MCF 10A (cell line): ENCODE measurements at places on chromosomes 7 and 10. TPM values are rescaled to one million over a fixed set of nuclear protein-coding genes. Genes with fewer than 3 reads are reported as not detected.

- H3K27ac ChIP-seq, result no peak overlapping the region
- H3K4me3 ChIP-seq, result no peak overlapping the region
- H3K4me1 ChIP-seq, result peaks cover 8% of the 10 kb centered on the region
- H3K27me3 ChIP-seq, result no peaks in the 10 kb centered on the region
- DNase-seq, result no peak
These were observed 78.0 kb upstream of the ADRB1 start for GRCh38 chr10:113965683-113966082.

OGDHL gene
- 0.22 and 0.28 TPM in 2 replicates for total RNA-seq

RAB11FIP2 gene
- total RNA-seq, result 23.9 and 27.1 TPM in 2 replicates

AKR1C8 gene
- total RNA-seq, result 0.27 TPM in 1 of 2 replicates, not detected in the other

CYP2E1 gene
- total RNA-seq, result not detected in 2 replicates

VAX1 gene
- total RNA-seq, result not detected in 2 replicates

NUTM2D gene
- 2.0 and 2.3 TPM in 2 replicates for total RNA-seq

GRCh38 chr10:92742331-92743228 is 52.8 kb downstream of the HHEX start:
- no peaks in the 10 kb centered on the region for H3K4me1 ChIP-seq
- no peak overlapping the region for H3K4me3 ChIP-seq
- DNase-seq, result no peak
- H3K27me3 ChIP-seq, result peaks cover 30% of the 10 kb centered on the region
- no peak overlapping the region for H3K27ac ChIP-seq
- H3K36me3 ChIP-seq, result no peaks in the 10 kb centered on the region

CDK14 gene
- total RNA-seq, result 21.2 and 32.0 TPM in 2 replicates

DNA sequence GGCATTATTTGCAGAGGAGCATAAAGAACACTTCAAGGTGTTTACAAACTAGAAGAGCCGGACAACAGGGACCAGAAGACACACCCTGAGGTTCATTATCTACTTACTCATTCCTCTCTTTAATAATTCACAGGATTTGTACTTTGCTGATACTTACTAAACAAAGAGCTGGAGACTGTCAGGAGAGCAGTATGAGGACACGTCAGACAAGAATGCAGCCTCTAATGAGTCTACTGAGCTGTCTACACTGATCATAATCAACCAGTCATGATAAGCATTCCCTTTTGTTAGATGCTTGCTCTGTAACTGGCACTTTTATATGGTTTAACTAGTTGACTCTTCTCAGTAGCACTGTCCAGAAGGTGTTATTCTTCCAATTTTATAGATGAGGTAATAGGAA is 243.3 kb upstream of the CDC14C start:
- no peak for DNase-seq
- H3K4me3 ChIP-seq, result no peak overlapping the region
- no peaks in the 10 kb centered on the region for H3K36me3 ChIP-seq

DNA sequence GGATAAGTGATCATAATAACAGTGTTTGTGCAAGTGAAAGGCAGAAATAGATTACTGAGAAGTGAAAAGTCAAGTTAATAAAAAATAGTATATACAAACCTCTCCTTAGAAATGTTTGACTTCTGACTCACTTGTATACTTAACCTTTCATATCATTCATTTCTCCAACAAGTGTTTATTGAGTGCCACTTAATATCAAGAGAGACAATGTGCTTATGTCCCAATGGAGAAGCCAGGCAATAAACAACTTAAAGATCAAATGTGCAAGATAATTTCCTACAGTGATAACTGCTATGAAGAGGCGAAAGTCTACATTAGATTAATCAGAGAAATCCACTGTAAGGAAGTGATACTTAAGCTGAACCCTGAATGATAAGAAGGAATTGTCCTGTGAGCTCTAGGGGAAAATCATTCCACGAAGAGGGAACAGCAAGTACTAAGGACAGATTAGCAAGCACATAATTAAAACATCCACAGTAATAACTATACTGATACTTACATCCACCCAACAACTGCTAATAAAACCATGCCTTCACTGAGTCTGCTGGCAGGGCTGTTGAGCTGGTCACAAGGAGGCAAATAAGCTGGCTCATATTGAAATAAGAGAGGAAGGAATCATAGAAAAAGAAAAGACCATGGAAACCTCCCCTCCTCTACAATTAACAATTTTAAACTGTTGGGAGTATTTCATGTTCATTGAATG is 203.5 kb downstream of the CTNNA3 start:
- H3K4me3 ChIP-seq, result no peak overlapping the region
- no peaks in the 10 kb centered on the region for H3K4me1 ChIP-seq
- peaks cover 4% of the 10 kb centered on the region for H3K27me3 ChIP-seq
- DNase-seq, result no peak

GRCh38 chr10:50464004-50464409 is 159.7 kb downstream of the SGMS1 start:
- no peaks in the 10 kb centered on the region for H3K4me1 ChIP-seq
- H3K27me3 ChIP-seq, result no peaks in the 10 kb centered on the region

DNA sequence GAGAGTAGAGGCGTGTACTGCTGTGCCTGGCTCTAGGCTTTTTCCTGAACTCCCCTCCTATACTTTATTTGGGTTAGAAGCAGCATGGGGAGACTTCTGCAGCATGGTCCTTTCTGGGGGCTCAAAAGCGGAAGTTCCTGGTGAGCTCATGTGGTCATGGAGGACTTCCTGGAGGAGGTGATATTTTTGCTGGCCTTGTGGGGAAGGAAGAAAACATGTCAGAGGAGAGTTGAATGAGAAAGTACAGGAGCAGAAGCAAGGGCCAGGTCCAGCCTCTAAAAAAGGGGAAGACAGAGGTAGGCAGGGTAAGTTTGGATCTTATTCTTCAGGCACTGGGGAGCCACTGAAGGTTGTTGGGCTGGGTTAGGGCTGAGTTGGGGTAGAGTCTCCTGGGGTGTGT is 45.5 kb downstream of the CASTOR2 start:
- no peaks in the 10 kb centered on the region for H3K36me3 ChIP-seq
- H3K27me3 ChIP-seq, result no peaks in the 10 kb centered on the region
- H3K4me1 ChIP-seq, result no peaks in the 10 kb centered on the region
- no peak overlapping the region for H3K27ac ChIP-seq
- no peak overlapping the region for H3K4me3 ChIP-seq

DNA sequence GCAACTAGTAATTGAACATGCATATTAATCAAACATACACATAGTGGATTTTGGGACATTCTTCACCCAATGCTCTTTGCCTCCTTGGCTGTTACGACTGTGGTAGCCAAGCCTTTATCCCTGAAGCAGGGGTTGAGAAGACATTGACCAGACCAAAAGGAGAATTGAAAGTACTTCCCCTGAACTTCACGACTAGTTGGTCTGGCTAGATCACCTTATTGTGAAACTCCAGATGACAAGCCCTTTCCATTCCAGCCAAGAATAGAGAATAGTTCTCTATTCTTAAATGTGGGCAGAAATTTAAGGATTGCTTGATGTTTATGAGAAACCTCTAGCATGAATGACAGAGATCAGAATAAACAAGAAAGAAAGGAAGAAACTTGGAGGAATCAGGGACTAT is 97.0 kb downstream of the LRMDA start:
- no peak overlapping the region for H3K4me3 ChIP-seq
- H3K4me1 ChIP-seq, result peaks cover 5% of the 10 kb centered on the region
- no peak overlapping the region for H3K27ac ChIP-seq
- no peaks in the 10 kb centered on the region for H3K36me3 ChIP-seq

DNA sequence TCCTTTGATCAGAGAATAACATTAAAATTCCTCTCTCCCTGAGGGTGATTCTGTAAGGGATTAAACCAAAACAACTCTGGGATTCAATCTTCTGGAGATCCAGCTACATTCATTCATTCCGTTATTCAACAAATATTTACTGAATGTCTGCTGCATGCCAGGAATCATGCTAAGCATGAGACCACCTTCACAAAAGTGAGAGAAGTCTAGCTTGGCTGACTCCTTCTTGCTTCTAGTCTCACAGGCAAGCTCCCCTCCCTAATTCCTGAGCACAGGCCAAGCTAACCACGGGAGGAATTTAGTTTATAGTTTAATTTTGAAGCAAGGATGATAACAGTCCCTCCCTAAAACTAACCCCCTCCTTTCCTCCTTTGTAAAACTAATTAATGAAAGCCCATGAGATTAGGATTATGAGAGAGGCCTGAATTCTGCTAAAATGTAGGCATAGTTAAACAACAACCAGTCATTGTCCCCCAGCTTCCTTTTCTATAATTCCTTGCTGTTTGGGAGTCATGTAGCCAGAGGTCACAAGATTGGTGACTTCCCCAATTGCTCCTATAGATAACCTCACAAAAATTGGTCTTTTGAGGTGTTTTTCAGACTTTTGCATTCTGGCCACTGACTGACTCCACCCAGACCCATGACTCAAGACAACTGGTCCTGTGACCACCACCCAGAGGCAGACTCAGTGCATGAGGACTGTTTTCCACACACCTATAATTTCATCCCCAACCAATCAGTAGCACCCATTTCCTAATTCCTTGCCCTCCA is 113.5 kb downstream of the ITGB8 start:
- H3K27ac ChIP-seq, result no peak overlapping the region
- H3K36me3 ChIP-seq, result no peaks in the 10 kb centered on the region
- no peak overlapping the region for H3K4me3 ChIP-seq

GRCh38 chr7:70153933-70154332 is 555.7 kb downstream of the AUTS2 start:
- no peak overlapping the region for H3K4me3 ChIP-seq
- no peaks in the 10 kb centered on the region for H3K27me3 ChIP-seq

- DNase-seq, result peak; percentile 13
- H3K4me1 ChIP-seq, result peaks cover 35% of the 10 kb centered on the region
- no peak overlapping the region for H3K4me3 ChIP-seq
- H3K27me3 ChIP-seq, result no peaks in the 10 kb centered on the region
- H3K27ac ChIP-seq, result no peak overlapping the region
- H3K36me3 ChIP-seq, result peaks cover 5% of the 10 kb centered on the region
These were observed 2.6 kb upstream of the CAMK2G start for GRCh38 chr10:73876971-73877370.

LOXL4 gene
- not detected in 2 replicates for total RNA-seq

EFCAB10 gene
- total RNA-seq, result not detected in 2 replicates

DNA sequence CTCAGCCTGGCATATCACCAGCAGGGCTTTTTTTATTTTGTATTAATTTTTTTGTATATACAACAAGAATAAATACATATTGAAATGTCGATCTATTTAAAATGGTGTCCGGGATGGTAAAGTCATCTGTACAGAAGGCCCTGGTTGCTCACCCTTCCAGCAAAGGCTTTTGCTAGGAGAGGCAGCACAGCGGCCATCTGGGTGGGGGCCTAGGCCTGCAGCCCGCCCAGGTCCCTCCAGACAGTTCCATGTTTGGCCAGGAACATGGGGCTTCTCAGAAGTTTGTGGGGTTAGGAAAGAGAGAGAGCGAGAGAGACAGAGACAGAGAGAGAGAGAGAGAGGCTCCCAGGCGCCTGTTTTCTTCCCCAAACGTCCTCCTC is 152.6 kb upstream of the LYZL2 start:
- no peaks in the 10 kb centered on the region for H3K27me3 ChIP-seq
- H3K27ac ChIP-seq, result no peak overlapping the region
- DNase-seq, result no peak

DNA sequence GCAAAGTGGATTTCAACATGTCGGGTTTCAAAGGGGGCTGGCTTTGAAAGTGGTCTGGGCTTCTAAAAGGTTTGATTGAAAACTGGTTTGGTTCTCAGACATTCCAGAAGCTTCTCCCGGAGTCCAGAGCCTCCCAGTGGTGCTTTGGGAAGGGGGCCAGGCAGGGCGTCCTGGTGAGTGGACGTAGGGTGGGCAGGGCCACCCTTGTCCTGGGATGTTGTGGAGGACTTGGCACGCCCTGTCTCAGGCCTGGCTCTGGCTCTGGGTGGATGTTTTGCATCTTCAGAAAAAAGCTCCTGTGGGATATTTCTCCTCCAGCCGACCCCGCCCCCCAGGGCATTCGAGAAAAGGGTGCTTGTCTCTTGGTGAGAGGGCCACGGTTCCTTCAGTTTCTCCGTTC is 31.2 kb downstream of the GRIFIN start:
- H3K4me3 ChIP-seq, result no peak overlapping the region
- H3K27ac ChIP-seq, result no peak overlapping the region
- no peaks in the 10 kb centered on the region for H3K27me3 ChIP-seq
- DNase-seq, result no peak

GRCh38 chr7:105297309-105297708 is 91.4 kb downstream of the SRPK2 start:
- H3K27me3 ChIP-seq, result no peaks in the 10 kb centered on the region
- peaks cover 5% of the 10 kb centered on the region for H3K4me1 ChIP-seq
- no peak overlapping the region for H3K4me3 ChIP-seq
- H3K36me3 ChIP-seq, result peaks cover 21% of the 10 kb centered on the region
- DNase-seq, result no peak
- H3K27ac ChIP-seq, result no peak overlapping the region

DNA sequence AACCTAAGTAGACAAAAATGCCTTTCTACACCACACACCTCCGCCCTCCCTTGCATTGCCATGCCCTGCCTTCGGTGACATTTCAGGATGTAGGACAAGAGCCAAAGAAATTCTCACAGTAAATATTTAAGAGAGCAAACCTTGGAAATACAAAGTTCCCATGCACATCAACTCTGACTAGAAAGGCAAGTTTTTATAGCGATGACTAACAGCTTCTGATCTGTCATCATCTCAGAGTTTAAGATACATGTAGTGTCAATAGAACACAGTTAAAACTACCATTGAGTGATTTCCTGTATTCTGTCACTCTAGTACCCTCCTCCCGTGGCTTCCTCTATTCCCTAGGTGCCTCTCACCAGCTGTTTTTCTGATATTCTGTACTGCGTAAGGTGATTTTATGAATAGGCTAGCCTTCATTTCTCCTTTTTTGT is 20.7 kb downstream of the SLC16A9 start:
- peaks cover 6% of the 10 kb centered on the region for H3K4me1 ChIP-seq
- no peaks in the 10 kb centered on the region for H3K27me3 ChIP-seq
- no peaks in the 10 kb centered on the region for H3K36me3 ChIP-seq
- no peak overlapping the region for H3K27ac ChIP-seq
- DNase-seq, result no peak
- H3K4me3 ChIP-seq, result no peak overlapping the region

- DNase-seq, result no peak
- H3K4me3 ChIP-seq, result no peak overlapping the region
- no peaks in the 10 kb centered on the region for H3K4me1 ChIP-seq
- no peaks in the 10 kb centered on the region for H3K36me3 ChIP-seq
- H3K27me3 ChIP-seq, result peaks cover 10% of the 10 kb centered on the region
These were observed 87.1 kb downstream of the ADAM22 start for GRCh38 chr7:88020953-88021665.

ACBD7 gene
- 0.54 and 0.63 TPM in 2 replicates for total RNA-seq

DNA sequence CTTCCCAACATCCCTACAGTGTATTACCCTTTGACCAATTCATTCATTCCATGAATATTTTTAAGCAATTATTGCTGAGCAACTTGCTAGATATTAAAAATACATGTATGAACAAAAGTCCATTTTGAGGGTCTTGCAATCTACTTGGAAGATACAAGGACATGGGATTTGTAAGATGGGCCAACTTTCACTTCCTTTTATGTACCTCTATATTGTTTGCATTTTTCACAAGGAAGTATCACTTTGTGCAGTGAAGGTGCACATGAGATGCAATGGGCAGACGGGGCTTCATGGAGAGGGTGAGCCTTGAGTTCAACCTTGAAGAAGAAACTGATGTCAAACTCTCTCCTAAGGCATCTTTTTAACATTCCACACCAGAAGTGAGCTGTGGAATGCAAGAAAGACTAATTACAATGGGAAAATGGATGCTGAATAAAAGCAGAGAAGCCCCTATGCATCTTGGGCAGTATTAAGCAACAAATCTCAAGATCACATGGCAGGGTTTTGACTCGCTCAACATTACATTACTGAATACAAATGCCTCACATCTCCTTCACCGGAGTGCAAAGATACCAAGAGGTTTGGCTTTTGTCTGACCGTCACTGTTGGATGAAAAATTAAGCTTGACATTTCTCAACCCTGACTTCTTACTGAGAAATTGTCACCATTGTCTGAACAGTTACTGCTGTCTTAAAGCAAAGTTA is 341.5 kb downstream of the ELMO1 start:
- DNase-seq, result no peak
- no peaks in the 10 kb centered on the region for H3K4me1 ChIP-seq
- no peaks in the 10 kb centered on the region for H3K36me3 ChIP-seq
- no peaks in the 10 kb centered on the region for H3K27me3 ChIP-seq

TMEM26 gene
- not detected in 2 replicates for total RNA-seq
